ENCODE measurements at places on chromosomes 1 and 21.

GRCh38 chr1:225565847-225566246, 87.1 kb downstream of the ENAH start:
- H3K4me3 ChIP-seq = no peak overlapping the region
- no peak overlapping the region for H3K27ac ChIP-seq
- no peaks in the 10 kb centered on the region for H3K36me3 ChIP-seq
- H3K4me1 ChIP-seq = no peaks in the 10 kb centered on the region

GRCh38 chr1:65189576-65190115, 41.6 kb downstream of the AK4 start:
- H3K36me3 ChIP-seq = no peaks in the 10 kb centered on the region
- no peaks in the 10 kb centered on the region for H3K27me3 ChIP-seq
- no peak for DNase-seq
- H3K4me1 ChIP-seq = no peaks in the 10 kb centered on the region
- H3K27ac ChIP-seq = no peak overlapping the region

DNA sequence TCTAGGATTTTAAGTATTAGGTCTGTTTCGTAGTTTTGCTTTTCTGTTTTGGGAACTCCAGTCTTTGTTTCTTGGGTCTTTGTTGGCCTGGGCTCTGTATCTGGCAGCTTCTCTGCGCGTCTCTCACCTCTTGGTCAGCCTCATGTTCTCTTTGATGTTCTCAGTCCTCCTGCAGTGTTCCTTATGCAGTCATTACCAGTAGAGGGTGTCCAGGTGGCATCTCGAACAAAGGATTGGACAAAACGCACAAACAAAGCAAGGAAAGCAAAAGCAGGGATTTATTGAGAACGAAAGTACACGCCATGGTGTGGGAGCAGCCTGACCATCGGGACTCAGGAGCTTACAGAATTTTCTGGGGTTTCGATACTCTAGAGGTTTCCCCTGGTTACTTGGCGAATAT, 133.7 kb upstream of the COL6A1 start:
- no peak overlapping the region for H3K27ac ChIP-seq
- H3K4me1 ChIP-seq = no peaks in the 10 kb centered on the region
- no peaks in the 10 kb centered on the region for H3K36me3 ChIP-seq
- no peak overlapping the region for H3K4me3 ChIP-seq

DNA sequence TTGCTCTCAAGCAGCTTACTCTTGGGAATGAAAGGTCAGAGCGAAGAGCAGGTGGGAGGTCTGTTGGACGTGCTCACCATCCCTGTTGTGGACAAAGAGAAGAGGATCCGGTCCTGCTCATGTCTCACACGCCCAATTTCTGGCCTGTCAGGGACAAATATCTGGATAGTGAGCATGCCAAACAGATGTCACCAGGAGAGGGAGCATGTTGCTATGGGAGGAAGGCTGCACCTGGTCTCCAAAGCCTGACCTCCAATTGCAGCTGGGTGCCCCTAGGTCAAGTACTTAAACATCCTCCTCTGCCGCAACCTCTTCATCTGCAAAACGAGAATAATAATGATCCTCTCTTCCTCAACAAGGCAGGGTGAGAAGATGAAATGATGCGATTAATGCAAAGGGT, 53.4 kb downstream of the DMRTA2 start:
- H3K27me3 ChIP-seq = no peaks in the 10 kb centered on the region
- H3K36me3 ChIP-seq = no peaks in the 10 kb centered on the region
- H3K4me3 ChIP-seq = no peak overlapping the region
- no peak for DNase-seq
- H3K27ac ChIP-seq = no peak overlapping the region

GRCh38 chr21:34595457-34595856, 19.5 kb downstream of the RCAN1 start:
- H3K27ac ChIP-seq = no peak overlapping the region
- no peaks in the 10 kb centered on the region for H3K36me3 ChIP-seq
- DNase-seq = no peak
- no peak overlapping the region for H3K4me3 ChIP-seq
- H3K4me1 ChIP-seq = no peaks in the 10 kb centered on the region

DNA sequence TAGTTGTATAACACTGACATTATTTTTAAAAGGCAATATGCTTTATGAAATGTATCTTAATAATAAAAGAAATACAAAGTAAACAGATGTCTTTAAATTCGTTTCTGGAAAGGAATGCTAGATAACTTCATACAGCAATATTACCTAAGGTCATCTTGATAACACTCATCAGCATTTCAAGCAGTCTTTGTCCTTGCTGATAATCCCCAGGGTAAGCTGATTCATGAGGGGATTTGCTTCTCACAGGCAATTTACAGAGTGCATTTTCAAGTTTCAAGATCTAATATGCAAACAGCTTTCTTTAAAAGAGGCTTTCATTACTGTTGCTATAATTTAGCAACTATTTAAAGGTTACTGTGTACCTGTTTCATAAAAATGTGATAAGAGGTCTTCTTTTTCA, 75.2 kb upstream of the NEK2 start:
- H3K27me3 ChIP-seq = no peaks in the 10 kb centered on the region
- no peak for DNase-seq
- no peak overlapping the region for H3K27ac ChIP-seq
- H3K36me3 ChIP-seq = no peaks in the 10 kb centered on the region
- no peak overlapping the region for H3K4me3 ChIP-seq

- peaks cover 4% of the 10 kb centered on the region for H3K4me1 ChIP-seq
- no peaks in the 10 kb centered on the region for H3K36me3 ChIP-seq
- no peak overlapping the region for H3K4me3 ChIP-seq
- DNase-seq = no peak
These were observed 4.6 kb upstream of the SMG7 start for GRCh38 chr1:183467687-183468086.

GRCh38 chr1:151853411-151853943, at the start of gene THEM5:
TSS of gene THEM5 (minus strand) at chr1:151853712. CDS start at chr1:151853565, 147 bp downstream.
- H3K27me3 ChIP-seq = no peaks in the 10 kb centered on the region
- H3K4me3 ChIP-seq = no peak within 1 kb of the TSS
- H3K4me1 ChIP-seq = no peaks in the 10 kb centered on the region
- DNase-seq = no peak
- no peaks in the 10 kb centered on the region for H3K36me3 ChIP-seq

DNA sequence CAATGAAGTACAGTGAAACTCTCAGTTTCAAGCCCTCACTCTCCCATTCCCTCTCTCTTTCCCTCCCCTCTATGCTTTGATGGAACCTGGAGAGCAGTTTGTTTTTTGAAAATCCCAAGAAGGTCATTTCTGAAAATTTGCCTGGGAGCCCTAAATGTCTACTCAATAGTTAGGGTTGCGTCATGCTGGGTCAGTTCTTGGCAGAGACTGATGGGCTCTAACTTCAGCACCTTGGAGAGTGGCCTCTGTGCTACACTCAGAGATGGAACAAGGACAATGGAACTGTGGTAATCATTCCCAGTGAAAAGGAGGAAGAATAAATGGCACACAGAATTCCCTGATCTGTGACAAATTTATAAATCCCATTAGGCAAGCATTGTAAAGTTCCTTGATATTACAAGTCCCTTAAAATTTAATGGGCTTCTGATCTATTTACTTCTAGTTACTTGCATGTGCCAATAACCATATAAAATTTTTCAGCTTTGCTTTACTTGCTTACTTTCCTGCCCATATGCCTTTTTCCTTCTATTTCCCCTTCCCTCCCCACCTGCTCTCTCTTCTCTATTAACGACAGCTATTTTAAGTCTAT, 182.9 kb upstream of the KCND3 start:
- DNase-seq = peak; percentile 8
- H3K4me3 ChIP-seq = no peak overlapping the region
- no peaks in the 10 kb centered on the region for H3K4me1 ChIP-seq
- no peaks in the 10 kb centered on the region for H3K27me3 ChIP-seq

DNA sequence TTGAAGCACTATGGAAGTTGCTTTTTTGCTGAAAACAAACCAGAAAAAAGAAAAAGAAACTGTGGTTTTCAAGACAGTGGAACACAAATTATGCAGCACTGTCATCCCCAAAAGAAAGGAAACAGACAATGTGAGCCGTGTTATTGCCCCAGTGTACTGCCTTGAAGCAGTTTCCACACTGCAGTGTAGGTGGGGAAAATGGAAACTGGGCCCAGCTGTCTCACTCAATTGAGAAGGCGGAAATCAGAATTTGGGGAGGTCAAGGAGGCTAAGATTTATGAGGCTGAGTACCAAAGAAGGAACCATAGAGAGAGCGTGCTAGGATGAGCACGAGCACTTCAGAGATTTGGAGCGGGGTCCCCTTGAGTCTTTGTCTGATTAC, 55.5 kb downstream of the MPZL1 start:
- H3K27me3 ChIP-seq = no peaks in the 10 kb centered on the region
- H3K4me1 ChIP-seq = no peaks in the 10 kb centered on the region
- no peak for DNase-seq
- H3K27ac ChIP-seq = no peak overlapping the region

DNA sequence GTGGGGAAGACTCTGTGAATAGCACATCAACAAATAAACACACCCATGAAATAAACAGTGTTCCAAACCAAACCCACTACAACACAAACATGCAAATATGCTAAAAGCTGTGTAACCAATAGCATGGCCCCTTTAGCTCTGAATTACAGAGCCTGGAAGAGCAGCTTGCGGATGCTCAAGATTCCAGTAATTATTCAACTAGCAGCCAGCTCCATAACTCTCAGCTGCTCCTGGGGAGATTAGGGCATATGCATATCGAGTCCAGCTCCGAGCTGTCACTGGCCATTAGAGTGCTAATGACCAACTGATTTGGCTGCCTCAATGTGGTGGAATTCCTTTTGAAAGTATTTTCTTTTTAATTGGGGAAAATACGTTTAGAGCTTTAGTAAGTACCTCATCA, 207.1 kb downstream of the HHAT start:
- no peak overlapping the region for H3K4me3 ChIP-seq
- no peaks in the 10 kb centered on the region for H3K36me3 ChIP-seq
- no peaks in the 10 kb centered on the region for H3K27me3 ChIP-seq
- DNase-seq = no peak

- H3K4me3 ChIP-seq = no peak overlapping the region
- H3K36me3 ChIP-seq = no peaks in the 10 kb centered on the region
- H3K4me1 ChIP-seq = no peaks in the 10 kb centered on the region
- H3K27me3 ChIP-seq = no peaks in the 10 kb centered on the region
These were observed 12.9 kb upstream of the TMEM125 start for GRCh38 chr1:43256675-43257570.

- H3K36me3 ChIP-seq = no peaks in the 10 kb centered on the region
- no peak overlapping the region for H3K4me3 ChIP-seq
These were observed 10.7 kb upstream of the ZP4 start for GRCh38 chr1:237901299-237901934.

DNA sequence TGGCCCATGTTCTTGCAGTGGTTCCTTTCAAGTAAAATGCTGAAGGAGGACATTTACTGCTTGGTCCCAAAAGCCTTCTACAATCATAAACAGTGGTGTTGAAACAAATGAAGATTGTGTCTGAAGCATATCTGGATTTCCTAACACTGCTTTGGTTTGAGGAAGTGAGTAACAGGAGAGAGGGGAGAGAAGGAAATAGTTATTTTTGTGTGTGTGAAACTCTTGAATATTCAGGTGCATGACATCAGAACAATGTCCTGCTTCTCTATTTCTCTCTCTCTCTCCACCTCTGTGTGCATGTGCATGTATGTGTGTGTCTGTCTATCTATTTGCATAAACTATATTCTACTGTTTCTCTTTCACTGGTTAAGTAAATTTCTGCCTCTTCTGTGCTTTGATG, 61.4 kb upstream of the TNFSF18 start:
- H3K4me3 ChIP-seq = no peak overlapping the region
- no peaks in the 10 kb centered on the region for H3K36me3 ChIP-seq
- peaks cover 6% of the 10 kb centered on the region for H3K4me1 ChIP-seq
- no peak overlapping the region for H3K27ac ChIP-seq

DNA sequence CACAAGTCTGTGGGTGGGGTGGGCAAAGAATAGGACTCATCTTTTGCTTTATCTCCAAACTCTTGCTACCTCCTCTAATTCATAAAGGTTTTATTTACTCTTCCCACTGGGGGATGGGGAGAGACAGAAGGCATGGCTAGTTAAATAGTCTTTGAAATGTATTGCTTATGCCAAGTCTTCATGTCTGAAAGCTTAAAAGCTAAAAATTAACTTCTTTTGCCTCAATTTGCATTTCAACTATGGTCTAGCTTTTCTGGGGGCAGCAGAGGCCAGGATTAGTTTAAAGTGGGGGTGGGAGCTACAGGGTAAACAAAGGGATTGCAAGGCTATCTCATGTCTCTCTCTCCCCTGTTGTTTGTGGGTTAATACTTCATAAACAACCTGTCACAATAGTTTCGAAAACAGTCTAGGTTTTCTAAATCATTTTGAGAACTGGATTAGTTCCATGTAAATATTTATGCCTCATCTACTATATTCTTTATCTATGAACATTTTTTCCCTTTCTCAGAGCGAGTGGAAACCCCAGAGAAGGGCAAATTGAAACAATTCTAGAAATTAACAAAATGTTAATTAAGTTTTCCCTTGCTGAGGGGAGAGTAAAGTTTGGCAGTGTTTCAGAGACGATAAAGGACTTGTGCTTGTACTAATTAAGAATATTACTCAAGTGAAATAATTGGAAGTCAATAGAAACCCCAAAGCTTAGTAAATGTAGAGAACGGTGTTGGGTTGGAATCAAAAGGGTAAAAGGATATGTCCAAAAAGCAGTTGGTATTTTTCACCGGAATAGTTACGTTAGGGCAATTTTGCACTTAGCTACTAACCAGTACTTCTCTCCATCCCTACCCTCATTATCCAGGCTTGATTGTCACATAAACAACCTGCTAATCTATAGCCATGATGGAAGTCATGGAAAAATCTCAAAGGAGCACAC, 182.2 kb downstream of the GIPC2 start:
- H3K27ac ChIP-seq = no peak overlapping the region
- H3K4me3 ChIP-seq = no peak overlapping the region
- no peaks in the 10 kb centered on the region for H3K36me3 ChIP-seq
- no peaks in the 10 kb centered on the region for H3K27me3 ChIP-seq
- no peaks in the 10 kb centered on the region for H3K4me1 ChIP-seq

DNA sequence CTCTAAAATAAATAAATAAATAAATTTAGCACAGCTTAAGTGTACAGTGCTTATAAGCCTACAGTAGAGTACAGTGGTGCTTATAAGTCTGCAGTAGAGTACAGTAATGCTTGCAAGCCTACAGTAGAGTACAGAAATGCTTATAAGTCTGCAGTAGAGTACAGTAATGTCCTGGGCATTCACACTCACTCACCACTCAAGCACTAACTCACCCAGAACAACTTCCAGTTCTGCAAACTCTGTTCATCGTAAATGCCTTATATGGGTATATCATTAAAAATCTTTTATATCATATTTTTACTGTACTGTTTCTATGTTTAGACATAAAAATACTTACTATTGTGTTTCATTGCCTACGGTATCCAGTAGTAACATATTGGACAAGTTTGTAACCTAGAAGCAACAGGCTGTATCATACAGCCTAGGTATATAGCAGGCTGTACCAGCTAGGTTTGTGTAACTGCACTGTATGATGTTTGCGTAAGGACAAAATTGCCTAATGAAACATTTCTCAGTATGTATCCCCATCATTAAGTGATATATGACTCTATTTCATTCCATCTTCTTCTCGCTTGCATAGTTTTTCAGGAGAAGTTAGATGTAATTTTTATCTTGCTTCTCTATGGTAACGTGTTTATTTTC, 14.0 kb upstream of the S100B start:
- H3K36me3 ChIP-seq = no peaks in the 10 kb centered on the region
- no peaks in the 10 kb centered on the region for H3K4me1 ChIP-seq
- no peak for DNase-seq
